ENCODE measurements at places on chromosomes 16 and 17.

- DNase-seq: no peak
Observed at GRCh38 chr17:67833946-67834631, 8.8 kb downstream of the BPTF start.

GRCh38 chr17:38579934-38580333 lies 25.8 kb downstream of the SRCIN1 start:
- DNase-seq: peak; percentile 56

DNA sequence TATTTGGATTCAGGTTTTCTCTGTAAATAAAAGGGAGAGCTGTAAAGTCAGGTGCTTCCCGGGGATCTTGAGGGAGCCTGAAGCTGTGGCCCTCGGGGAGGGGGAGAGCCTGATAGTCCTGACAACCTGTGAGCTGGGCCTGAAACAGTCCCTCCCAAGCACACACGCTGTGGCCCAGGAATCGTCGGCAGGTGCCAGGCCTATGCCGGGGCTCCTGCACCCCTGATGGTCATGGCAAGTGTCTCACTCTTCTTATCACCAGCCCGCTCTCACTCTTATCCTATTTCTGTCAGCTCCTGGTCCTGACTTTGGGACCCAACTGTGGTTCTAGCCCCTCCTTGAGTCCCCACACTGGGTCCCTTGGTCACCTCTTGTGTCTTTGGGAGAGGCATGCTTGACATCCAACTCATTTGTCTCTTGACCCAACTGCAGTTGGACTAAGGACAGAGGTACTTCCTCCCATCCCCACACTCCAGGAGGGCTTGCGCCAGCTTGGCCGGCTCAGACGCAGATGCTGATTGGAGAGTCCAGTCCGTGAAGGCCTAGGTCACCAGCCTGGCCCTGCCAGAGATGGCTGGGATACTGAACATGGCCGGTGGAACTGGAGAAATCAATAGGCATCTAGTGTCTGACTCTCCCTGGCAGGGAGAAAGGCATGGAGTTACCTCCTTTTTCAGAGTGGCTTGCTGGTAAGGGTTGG lies 170.5 kb upstream of the WSCD1 start:
- DNase-seq: no peak

GRCh38 chr16:85286951-85287814 lies 174.9 kb upstream of the CIBAR2 start:
- no peak for DNase-seq

- DNase-seq: no peak
Observed at GRCh38 chr16:55948230-55948629, 73.1 kb upstream of the CES5A start.

GRCh38 chr17:18121144-18121910 lies 12.8 kb downstream of the MYO15A start:
- no peak for DNase-seq

DNA sequence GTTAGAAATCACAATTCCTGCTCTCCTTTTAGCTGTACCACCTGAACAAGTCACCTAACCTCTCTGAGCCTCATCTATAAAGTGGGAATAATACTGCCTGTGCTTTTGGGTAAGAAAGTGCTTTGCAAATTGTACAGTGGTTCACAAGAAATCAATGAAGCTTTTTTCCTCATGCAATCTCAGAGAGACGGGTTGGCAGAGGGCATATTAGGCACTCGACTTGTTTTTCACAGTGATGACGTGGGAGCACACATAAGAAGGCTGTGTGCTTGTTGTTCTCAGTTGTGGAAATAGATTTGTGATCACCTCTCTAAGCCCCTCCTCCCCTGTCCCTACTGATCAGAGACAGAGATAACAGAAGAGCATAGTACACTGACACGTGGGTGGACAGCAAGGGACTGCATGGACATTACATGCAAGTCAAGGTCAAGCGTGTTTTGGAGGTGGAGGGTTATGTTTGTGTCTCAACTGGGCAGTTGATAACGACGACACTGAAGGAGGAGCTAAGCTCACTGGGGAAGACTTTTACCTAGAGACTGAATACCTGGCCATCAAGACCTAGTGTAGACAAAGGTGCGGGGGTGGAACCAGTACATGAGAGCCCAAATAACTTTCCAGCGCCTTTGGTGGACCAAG lies 1.7 kb upstream of the GPT2 start:
- DNase-seq: no peak

- DNase-seq: no peak
Observed at GRCh38 chr17:54899201-54899600, 1.5 kb upstream of the TOM1L1 start.

DNA sequence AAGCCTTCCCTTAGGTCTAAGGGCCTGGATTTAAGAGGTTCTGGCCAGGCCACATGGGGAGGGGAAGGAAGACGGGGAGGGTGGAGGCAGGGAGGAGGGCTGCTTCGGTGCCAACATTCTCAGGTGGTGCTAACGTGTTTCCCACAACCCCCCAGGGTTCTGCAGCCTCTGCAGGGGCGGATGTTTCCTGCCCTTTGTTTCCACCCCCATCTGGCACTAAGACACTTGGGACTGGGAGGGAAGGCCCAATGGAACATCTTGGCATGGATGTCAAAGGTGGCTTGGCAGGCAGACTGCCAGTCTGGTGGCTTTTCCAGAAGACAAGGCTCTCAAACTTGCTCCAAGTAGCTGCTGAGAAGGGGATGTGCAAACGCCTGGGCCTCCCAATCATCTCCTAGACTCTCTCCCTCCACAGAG lies 12.7 kb downstream of the HIC1 start:
- peak; percentile 83 for DNase-seq

DNA sequence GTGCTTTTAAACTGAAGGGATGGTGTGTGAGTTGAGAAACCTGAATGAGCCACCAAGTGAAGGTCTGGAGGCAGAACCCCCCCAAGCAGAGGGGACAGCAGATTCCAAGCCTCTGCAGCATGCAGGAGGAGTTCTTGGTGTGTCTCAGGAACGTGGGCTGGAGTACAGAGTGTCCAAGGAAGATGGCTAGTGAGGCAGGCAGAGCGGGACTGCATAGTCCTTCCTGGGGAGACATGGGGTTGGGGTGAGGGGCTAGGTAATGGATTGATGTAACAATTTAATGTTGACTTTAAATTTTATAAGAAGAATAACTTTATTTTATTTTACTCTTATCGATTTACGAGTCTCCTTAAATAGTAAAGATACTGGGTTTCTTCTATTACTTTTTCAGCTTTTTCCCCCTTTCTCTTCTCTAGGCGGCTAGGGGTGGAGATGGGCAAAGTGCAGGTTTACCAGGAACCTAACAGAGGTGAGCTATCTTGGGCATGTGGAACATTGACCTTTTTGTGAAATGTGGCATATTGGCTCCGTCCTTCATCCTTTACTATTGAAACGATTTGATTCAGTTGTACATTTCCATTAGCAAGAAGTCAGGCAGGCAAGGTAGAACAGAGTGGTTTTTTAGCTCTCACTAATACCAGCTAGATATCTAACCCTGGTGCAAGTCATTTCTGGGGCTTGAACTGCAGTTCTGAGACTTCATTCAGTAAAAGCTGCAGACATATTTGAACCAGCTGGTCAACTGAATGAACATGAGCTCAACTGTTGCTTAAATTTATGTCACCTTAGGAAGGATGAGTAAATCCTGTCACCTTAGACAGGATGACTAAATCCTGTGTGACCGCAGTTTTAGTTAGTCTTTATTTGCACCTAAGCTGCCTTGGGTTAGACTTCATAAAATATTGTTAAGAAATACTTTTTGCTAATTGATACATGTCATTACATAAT lies 9.2 kb downstream of the PRPSAP2 start:
- no peak for DNase-seq

DNA sequence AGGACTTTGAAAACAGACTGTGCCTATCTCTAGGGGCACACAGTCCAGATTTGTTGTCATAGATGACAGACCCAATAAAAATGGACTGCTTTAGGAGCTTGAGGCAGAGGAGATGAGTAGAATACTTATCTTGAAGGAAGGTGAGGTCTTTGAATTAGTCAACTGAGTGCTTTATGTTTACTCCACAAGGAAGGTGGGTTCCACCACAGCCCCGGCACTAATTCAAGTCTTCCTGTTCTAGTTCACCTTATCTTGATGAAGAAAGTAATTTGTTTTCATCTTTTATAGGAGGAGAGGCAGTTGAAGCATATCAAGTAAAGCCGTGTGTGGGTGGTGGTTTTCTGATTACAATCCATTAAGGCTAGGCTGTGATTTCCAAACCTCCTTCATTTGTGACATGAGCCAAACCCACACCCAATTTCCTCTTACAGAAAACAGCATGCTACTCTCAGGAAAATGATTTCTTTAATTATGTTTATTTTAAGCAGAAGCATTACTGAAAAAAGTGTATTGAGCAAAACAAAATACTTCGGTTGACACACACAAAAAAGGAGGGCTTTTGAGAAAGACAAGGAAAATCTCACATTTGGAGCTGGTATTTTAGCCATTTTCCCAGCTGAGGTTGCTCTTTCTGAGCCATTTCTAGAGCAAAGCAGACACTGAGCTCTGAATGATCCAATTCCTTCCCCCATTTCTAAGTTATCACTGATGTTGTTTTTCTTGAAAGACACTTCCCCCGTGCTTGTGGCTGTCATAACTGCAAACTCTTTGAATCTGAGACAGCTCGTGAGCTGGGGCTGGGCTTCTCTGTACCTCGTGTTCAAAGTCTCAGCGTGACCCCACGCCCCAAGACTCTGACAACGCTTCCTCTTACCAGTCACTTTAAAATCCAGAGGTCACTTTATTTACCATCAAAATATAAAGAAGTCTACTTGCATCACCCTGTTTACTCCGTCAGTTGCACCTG lies 35.4 kb downstream of the CDRT15 start:
- no peak for DNase-seq

- DNase-seq: peak; percentile 78
Observed at GRCh38 chr17:27049104-27049784, 244.7 kb upstream of the WSB1 start.

GRCh38 chr17:78355045-78355641 lies 4.7 kb downstream of the SOCS3 start:
- DNase-seq: no peak

- no peak for DNase-seq
Observed at GRCh38 chr16:89902980-89903379, 15.7 kb upstream of the MC1R start.

- peak; percentile 21 for DNase-seq
Observed at GRCh38 chr17:77822302-77823030, 136.0 kb upstream of the TNRC6C start.

DNA sequence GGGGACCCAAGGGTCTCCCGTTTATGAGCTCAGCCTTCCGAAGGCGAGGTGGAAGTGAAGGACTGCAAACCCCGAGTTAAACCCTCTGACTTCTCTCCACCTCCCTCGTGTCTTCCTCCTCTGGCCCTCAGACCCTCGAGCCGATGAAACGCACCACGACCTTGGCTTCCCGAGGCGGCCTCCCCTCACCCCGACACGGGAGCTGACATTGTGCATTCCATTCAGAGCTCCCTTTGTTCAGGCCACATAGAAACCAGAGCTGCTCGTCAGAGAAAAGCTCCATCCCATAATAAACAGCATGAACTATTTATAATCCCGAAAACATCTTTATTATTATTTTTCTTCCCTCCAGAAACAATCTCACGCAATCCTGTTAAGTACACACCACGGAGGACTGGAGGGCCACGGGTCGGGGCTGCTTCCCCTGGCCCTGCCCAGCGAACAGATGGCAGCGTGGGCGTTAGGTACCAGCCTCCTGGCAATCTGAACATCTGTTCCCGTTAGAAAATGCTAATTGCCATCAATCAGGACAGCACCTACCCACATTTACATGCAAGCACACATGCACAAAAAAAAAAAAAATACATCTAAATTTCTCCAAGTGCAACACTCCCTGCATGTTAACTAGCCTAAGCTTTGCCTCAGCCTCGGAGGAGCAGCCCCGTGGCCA lies 145.7 kb downstream of the RBFOX3 start:
- DNase-seq: no peak

DNA sequence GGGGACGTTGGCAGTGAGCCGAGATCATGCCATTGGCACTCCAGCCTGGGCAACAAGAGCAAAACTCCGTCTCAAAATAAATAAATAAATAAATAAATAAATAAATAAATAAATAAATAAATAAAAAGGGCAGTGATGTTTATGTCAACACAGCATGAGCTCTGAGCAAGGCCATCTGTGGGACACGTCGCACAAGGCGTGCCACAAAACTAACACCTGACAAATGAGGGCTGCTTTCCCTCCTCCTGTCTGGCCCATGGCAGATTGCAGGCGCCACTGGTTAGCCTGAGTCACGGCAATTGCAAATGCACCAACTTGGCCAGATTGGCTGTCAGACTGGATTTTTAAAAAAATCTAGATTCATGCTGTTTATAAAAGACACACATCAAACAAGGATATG lies 25.9 kb upstream of the SPNS3 start:
- DNase-seq: no peak

DNA sequence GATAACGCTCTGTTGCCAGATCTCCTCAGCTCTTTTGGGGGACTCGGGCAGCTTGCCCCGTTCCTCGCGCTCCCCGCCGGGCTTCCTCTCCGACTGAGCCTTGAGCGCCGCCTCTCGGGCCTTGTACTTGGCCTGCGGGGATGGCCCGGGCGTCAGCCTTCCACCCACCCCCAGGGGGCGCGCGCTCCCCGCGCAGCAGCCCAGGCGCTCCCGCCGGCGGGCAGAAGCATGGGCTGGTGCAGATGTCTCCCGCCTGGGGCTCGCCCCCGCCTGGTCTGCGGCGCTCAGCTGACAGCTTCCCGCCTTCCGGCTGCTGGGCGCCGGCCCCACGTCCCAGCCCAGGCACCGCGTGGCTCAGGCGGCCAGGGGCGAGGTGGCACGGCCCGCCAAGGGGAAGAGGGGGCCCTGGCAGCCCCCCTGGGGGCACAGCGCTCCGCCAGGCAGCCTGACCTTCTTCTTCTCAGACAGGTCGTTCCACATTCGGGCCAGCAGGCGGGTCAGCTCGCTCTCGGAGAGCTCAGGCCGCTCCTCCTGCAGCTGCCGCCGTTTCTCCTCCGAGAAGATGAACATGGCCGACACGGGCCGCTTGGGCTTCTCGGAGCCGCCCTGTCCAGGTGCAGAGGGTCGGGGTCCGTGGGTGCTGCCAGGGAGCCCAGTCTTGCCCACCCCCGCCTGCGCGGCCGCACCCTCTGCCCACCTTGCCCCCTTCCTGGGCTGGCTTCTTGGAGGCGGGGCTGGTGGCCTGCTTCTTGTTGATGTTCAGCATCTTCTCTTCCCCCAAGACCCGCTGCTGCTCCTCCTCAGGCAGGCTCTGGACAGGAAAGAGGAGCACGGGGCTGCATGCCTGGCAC lies 8.9 kb downstream of the UBTF start:
- DNase-seq: peak; percentile 71

DNA sequence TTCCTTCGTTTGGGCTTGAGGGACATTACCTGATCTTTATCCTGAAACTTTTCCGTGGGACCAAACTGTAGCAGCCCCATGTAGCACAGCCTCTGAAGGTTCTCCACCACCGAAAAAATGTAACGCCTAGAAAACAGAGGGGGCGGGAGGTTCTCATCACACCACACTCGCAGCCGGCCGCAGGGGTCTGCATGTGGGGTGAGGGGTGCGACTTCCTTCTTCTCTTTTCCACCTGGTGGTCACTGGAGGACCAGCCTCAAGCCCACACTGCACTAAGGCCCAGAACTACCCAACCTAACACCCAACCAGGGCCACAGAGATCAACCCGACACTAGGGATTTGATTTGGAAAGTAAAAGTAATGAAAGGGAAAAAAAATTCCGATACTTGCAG lies 57.1 kb downstream of the GTF3C1 start:
- DNase-seq: no peak

- DNase-seq: no peak
Observed at GRCh38 chr17:72382971-72383722, 262.3 kb downstream of the SOX9 start.

GRCh38 chr17:65809366-65809765 lies 247.9 kb upstream of the AXIN2 start:
- DNase-seq: no peak

- no peak for DNase-seq
Observed at GRCh38 chr16:53482123-53482522, 20.9 kb downstream of the AKTIP start.
